ENCODE measurements at places on chromosomes 3 and 15. TPM values are rescaled to one million over a fixed set of nuclear protein-coding genes. Genes with fewer than 3 reads are reported as not detected.
A peak's percentile ranks its signal among the peaks of the same experiment; 100 is the strongest.

Gene XIRP1
- total RNA-seq, result not detected

Gene NEK10
- total RNA-seq, result 1.1 TPM

Gene C3orf80
- total RNA-seq, result 0.19 TPM

Gene SCN11A
- total RNA-seq, result 0.07 TPM

Gene OR5K2
- not detected for total RNA-seq

Gene THAP10
- total RNA-seq, result not detected

GRCh38 chr3:161208931-161209330, 12.2 kb upstream of the NMD3 start:
- no peaks in the 10 kb centered on the region for H3K27me3 ChIP-seq
- no peak overlapping the region for H3K27ac ChIP-seq
- H3K4me3 ChIP-seq, result no peak overlapping the region
- no peaks in the 10 kb centered on the region for H3K36me3 ChIP-seq

- H3K27ac ChIP-seq, result no peak overlapping the region
- H3K4me3 ChIP-seq, result no peak overlapping the region
- no peak for DNase-seq
- H3K27me3 ChIP-seq, result peaks cover under 1% of the 10 kb centered on the region
- H3K4me1 ChIP-seq, result no peaks in the 10 kb centered on the region
Observed at GRCh38 chr3:197371591-197372046, 73.2 kb upstream of the DLG1 start.

DNA sequence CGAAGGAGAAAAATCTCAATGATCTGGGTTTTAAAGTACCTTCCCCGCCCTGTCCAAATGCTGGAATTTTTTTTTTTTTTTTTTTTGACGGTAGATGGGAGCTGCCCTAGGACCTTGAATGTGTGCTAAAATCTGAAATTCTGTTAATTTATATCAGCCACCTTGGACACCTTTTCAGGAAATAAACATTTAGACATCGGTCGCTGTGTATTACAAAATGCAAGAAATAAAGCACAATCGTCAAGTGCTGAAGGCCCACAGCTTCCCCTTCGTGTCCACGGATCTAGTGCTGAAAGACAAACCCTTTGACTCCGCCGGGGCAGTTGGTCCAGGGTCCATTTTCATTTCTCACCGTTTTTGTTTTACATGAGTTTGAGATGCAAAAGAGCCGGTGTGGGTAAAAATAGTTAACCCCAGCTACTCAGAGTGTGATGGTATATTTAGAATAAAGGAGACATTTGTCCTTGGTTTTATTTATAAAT, 90.2 kb upstream of the CHD2 start:
- peak overlapping the region; percentile 99 for H3K27ac ChIP-seq
- DNase-seq, result peak; percentile 42
- H3K4me3 ChIP-seq, result peak overlapping the region; percentile 86
- peaks cover 48% of the 10 kb centered on the region for H3K4me1 ChIP-seq
- no peaks in the 10 kb centered on the region for H3K36me3 ChIP-seq

DNA sequence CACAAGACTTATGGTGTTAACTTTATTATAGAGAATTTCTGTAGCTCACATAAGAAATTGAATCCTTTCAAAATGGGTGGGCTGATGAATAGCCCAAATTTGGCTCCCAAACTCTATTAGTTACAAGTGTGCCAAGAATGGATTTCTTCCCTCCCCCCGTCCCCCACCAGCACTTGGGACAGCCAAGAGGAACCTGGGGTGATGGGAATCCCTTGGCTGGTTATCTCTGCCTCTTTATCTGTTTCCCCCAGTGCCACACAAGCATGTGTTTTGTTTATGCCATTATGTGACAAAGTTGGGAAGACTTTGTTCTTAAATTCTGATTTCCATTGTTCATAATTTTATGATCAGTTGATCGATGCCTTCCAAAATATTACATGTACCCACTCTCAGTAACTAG, 28.3 kb downstream of the CMSS1 start:
- no peaks in the 10 kb centered on the region for H3K36me3 ChIP-seq
- no peak overlapping the region for H3K4me3 ChIP-seq
- H3K27ac ChIP-seq, result no peak overlapping the region
- no peaks in the 10 kb centered on the region for H3K4me1 ChIP-seq
- H3K27me3 ChIP-seq, result no peaks in the 10 kb centered on the region
- DNase-seq, result no peak

- DNase-seq, result no peak
- peak overlapping the region; percentile 85 for H3K27ac ChIP-seq
- no peaks in the 10 kb centered on the region for H3K36me3 ChIP-seq
- no peak overlapping the region for H3K4me3 ChIP-seq
- H3K4me1 ChIP-seq, result peaks cover 6% of the 10 kb centered on the region
- no peaks in the 10 kb centered on the region for H3K27me3 ChIP-seq
Observed at GRCh38 chr3:141230293-141230692, 1.3 kb upstream of the PXYLP1 start.
